ENCODE measurements at places on chromosomes 16 and 17.

DNA sequence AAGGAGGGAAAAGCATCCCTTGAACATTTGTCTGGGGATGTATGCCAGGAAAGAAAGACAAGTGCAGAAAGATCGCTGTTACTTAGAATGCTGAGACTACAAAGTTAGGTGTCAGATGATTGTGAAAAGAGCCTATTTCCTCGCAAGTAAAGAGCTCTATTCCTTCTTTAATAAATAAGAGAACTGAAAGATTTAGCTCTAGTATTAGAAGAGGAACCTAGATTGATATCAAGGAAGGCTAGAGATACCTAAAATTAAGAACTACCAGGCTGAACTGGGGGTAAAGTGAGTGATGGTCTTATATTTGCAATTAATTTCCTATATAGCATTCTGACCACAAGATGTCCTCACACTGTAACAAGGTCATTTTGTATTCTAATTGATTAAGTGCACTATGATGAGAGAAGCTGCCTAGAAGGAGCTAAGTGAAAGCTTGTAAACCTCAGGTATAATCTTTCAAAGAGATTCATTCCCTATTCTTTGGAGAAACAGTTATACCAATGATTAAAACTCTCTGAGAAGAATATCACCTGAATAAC is 62.3 kb downstream of the SSH2 start:
- no peak for DNase-seq

DNA sequence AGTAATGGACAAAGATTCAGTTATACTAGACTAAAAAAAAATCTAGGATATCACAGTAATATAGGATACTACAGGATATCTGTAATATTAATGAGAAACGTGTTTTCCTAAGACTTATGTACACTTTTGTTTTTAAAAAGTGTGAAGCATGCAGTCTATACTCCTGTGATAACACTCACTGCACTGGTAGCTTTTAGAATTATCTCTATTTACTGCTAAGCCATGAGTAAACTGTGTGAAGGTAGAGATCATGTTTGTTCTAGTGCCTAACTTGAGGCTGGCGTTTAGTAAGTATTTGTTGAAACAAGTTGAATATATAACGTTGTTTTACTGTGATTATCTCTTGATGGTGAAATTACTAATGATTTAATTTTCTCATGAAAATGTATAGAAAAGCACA is 23.9 kb downstream of the RPA1 start:
- DNase-seq, result no peak

- no peak for DNase-seq
These were observed 6.1 kb downstream of the GNAO1 start for GRCh38 chr16:56197192-56197992.

DNA sequence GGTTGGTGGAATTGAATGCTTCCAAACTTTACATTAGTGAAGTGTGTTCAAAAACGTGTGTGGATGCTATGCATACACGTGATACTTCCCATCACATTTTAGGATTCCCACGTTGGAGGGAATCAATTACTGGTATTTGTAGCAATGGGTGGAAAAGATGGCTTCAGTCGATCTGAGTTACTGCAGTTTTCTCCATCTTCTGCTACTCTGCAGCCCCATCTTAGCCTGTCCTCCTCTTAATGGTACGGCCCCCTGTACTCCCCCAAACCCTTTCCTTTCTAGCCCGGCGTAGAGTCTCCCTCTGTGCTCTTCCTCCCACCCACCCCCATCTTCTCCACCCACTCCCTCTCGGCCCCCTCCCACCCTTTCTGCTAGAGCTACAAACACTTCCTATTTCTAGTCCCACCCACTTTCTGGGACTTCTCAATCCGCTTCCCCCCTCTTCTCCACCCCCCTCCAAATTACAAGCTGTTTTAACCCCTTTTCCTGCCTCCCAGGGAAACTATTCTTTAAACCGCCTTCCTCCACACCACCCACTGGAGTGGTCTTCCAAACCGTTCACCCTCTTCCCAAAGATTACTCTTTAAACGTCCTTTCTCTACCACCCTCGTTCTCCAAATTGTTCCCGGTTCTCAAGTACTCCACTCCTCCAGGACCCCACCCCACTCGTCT is 1.1 kb downstream of the CHTF8 start:
- no peak for DNase-seq

GRCh38 chr17:53912117-53912516 is 89.4 kb downstream of the KIF2B start:
- no peak for DNase-seq

GRCh38 chr17:58382108-58382871 is 30.3 kb upstream of the SUPT4H1 start:
- DNase-seq, result no peak

- peak; percentile 31 for DNase-seq
These were observed 74.0 kb upstream of the CREBBP start for GRCh38 chr16:3954411-3954921.

DNA sequence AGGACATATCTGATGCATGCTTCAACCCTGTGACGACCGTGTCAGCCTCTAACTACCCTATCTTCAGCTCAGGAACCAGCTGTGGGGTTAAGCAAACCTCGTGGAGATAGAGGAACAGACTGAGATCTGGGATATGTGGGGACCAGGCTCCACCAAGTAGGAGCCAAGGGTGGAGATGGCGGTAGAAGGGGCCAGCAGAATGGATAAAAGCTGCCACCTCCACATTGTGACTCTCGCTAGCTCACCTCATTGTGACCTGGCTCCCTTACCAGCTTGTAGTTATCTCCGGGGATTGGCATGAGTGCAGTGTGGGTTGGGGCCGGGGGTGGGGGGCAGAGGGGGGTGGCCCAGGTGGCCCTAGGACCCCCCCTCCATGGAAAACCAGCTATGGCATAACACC is at the start of gene SPEM2:
SPEM2 (plus strand) TSS at position 301 of the 400 bp plus-strand sequence; CDS start at position 374, 73 bp downstream.
- no peak for DNase-seq

GRCh38 chr16:75218256-75219076 is at the start of gene CTRB1:
TSS of gene CTRB1 (plus strand) at chr16:75218988. CDS start at chr16:75219008, 20 bp downstream.
- no peak for DNase-seq

GRCh38 chr17:34249478-34249877 is 5.6 kb upstream of the CCL2 start:
- DNase-seq, result no peak

GRCh38 chr16:309476-309875 is 26.5 kb downstream of the PDIA2 start:
- no peak for DNase-seq

DNA sequence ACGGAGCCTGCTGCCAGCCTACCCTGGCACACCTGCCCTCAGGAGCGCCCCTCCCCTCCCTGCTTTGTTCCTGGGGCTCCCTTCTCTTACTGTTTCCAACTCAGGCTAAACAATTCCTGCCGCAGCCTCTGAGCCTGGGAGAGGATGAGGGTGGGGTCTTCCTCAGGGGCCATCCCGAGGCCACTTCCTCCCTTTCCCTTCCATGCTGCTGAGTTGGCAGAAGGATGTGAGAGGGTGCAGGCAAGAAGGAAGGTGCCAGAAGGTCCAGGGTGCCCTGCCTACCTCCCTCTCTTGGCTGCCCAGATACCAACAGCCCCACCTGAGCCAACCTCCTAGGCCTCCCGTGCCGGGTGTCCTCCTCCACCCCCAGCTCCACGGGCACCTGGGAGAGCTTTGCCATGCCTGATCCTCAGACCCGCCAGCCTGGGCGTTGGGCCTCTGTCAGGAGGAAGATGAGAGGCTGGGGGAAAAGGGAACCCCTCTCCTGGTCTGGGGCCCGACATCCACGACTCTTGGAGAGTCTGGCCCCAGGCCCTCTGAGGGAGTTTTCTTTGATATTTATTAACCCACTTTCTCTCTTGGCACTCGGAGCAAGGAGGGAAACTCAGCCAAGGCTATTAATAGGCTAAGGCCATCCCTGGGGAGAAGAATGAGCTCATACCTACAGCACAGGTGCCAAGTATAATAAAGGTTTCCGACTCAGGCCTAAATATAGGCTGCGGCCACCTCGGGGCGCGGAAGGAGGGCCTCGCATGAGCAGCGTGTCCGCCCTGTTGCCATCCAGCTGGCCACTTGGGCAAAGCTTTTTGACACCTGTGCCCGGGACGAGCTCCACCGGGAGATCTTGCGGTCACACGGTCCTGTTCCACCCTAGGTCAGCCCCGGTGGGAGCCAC is 232.0 kb downstream of the ENGASE start:
- DNase-seq, result peak; percentile 70

GRCh38 chr17:83175119-83175821 is 95.9 kb downstream of the METRNL start:
- no peak for DNase-seq

- DNase-seq, result no peak
These were observed 12.6 kb downstream of the MAP2K3 start for GRCh38 chr17:21297026-21297520.

DNA sequence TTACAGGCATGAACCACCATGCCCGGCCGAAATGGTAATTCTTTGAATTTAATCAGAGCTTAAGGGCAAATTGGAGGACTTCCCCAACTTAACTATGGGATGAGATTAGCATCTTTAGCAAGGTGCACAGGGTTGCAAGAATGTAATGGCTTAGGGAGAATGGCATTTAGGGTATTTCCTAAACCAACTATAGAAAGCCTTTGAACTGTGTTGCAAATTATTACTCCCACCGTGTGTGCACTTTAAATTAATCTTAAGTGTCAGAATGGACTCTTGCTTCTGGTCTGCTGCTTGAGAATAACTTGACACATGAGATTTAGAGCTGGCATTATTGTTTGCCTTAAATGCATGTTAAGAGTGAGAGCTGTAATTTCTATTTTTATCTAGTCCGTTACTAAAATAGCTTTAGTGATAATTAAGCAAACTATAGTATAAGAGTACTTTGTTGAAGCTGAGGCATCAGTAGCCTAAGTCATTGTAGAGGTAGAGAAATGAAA is 59.8 kb downstream of the TUBD1 start:
- no peak for DNase-seq

DNA sequence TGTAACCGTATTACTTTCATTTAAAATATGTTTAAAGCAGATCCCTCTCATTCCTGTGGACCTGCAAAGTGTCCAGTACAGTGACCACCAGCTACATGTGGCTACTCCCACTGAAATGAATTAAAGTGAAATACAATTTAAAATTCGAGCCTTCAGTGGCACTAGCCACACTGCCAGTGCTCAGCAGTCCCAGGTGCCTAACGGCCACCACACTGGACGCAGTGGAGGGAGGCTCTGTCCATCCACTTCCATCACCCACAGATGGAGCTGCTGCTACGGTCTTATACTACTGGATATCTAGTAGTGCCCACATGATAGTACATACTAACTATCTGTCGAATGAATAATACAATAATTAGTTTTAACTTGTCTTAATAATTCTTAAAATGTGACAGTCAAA is 2.3 kb upstream of the CBX2 start:
- no peak for DNase-seq

DNA sequence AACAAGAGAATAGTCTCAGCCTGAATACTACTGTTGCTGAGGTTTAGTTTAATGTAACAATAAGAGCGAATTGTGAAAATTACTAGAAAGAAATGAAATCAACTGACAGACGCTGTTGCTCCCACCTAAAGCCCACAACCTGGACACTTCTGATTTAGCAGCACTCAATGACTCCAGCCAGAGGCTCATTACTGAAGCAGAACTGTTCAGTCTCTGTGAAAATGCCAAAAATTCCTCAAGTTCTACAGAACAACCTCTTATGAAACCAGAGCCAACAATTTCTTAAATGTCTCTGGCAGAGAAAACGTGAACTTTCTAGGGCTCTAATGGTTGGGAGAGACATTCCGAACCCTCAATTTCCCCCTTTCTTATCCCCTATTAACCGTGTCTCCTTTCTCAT is 9.9 kb downstream of the PSME3IP1 start:
- DNase-seq, result no peak

DNA sequence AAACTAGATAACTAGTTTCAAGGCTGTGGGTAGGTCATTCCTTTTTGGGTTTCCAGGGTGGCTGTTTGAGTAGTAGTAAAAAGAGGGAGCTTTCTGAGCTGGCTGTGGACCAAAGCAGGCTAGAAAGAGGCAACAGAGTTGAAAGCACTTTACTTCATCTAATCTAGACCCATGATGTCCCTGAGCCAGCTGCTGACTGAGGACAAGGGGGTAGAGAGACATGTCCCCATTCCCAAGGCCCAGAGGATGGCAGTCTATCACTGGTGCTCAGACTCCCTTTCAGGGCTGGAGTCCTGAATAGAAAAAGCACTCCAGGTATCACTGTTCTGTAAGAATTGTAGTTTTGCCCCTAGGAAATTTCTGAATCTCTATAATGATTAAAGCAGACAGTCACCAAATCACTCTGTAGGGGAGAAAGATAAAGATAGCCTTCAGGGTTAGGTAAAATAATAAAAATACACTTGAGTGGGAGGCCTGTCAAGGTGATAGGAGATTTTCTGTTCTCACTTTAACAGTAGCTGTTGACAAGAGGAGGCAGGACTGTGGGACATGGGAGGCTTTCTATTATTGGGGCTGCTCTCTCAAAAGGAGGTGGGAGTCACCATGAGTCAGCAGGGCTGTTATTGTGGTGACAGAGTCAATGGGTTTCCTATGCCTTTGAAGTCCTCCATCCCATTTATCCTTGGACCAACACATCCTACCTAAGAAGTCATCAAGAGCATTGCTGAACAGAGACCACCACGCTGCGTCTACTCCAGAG is 190.2 kb upstream of the MPHOSPH6 start:
- no peak for DNase-seq

GRCh38 chr17:44673893-44674292 is 15.7 kb downstream of the CCDC43 start:
- DNase-seq, result no peak

DNA sequence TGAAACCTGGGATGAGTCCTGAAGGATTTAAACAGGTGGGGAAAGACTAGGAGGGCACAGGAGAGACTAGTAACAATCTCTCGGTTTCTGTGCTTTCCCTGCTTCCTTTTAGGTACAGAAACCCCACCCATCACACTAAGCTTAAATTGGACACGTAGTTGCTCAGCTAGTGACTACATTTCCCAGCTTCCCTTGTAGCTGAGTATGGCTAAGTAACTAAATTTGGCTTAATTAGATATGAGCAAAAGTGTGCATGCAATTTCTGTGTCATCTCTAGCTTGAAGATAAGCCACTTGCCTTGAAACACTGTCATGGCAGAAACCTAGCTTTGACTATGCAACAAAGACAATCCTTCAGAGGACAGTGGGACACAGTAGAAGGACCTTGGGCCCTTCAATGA is 36.5 kb downstream of the CACNG1 start:
- DNase-seq, result no peak

GRCh38 chr17:64786337-64786736 is 124.2 kb upstream of the SMURF2 start:
- no peak for DNase-seq

GRCh38 chr17:48198950-48199541 is 91.5 kb downstream of the SNX11 start:
- peak; percentile 22 for DNase-seq

DNA sequence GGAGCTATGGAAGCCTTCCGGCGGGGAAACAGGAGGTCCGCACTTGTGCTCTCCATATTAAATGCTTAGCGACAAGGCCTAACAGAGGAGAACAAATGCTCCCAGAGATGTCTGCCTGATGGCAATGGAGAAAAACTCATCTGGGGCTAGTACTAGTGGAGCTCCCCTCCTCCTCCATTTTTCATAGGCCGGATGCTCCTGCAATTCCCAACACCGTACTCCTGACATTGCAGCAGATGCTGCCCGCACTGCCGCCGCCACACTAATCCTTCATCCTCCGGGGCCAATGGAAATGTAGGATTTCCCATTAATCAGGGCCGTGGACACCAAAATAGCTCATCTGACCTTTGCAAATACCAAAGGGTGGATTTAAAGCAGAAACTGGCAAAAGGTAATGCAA is 27.5 kb downstream of the TOM1L2 start:
- DNase-seq, result no peak

All from DMS153 (cell line).